ENCODE measurements at places on chromosomes 5 and 9. TPM values are rescaled to one million over a fixed set of nuclear protein-coding genes. Genes with fewer than 3 reads are reported as not detected.
A peak's percentile ranks its signal among the peaks of the same experiment; 100 is the strongest.

DNA sequence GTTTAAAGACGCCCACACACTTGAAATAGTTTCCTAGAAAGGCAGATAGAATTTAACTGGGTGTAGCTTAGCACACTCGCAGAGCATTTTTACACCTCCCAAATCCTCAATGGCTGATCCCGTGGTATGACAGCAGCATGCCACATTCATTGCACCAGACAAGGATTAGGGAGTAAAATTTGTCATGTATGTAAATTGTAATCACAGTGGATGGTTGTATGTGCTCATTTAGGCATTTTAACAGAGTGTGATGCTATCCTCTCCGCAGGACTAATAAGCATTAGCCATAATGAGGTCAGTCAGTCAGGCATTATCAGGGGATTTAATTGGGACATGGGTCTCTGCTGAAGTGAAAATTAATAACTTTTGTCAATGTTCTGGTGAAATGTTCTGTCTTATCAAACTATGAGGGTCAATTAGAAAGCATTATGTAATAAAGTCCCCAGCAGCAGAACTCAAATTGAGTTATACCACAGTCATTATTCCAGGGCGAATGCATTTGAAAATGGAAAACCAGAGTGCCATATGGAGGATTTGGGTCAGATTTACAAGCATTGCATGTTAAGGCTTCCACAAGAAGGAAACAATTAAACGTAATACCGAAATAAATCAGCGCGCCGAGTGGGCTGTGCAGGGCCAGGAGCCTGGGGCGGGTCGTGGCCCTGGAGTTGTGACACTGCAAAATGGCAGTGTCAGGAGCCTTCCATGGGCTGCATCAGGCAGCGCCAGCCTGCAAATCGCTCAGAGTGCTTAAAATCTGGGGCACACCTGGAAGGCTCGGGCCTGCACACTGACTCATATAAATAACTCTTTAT is 602.2 kb downstream of the BNC2 start:
- no peak for DNase-seq

The OTULINL gene
- total RNA-seq, result 0.80 TPM

DNA sequence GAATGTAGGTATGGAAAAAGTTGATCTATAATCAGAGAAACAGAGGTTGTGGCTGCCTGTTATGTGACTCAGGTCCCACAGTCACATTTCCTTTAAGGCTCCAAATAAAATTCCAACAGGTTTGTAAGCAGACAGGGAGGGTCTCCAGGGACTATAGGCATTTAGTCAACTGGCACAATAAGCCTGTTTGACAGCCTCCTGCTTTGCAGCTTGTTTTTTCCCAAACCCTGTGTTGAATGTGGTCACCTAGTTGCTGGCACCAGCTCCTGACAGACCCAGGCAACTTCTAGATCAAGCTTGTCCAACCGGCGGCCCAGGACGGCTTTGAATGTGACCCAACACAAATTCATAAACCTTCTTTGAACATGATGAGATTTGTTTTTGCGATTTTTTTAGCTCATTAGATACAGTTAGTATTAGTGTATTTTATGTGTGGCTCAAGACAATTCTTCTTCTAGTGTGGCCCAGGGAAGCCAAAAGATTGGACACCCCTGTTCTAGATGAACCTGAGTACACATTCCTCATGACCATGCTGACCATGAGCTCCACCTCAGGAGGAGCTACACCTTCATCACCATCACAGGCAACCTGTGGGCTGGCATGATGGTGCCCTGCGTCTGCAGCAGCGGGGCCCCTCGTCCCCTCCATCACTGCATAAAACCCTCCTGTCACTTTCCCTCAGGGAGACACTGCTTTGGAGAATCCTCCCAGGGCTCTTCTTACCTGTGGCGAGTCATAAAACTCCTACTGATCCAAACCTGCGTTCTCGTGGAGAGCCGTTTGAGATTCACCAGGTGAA is 15.7 kb upstream of the GRHPR start:
- no peak for DNase-seq

The ZNF618 gene
- 2.5 TPM for total RNA-seq

DNA sequence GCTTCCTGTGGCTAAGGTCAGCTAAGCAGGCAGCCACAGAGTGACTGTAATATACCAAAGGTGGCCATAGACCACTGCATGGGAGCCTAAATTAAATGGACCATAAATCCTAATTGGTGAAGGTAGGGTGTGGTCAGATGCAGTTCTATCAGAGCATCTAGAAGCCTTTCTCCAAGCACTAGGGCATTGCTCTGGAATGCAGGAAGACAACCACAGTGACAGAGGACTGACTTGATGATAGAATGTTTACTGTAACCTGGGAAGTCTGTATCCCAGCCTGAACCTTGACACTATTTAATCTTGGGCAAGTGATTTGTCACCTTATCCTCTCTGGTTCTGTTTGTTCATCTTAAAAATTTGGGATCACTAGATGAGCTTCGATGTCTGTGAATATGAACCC is 2.3 kb downstream of the FBXO38 start:
- DNase-seq, result no peak

The HTR4 gene
- not detected for total RNA-seq

GRCh38 chr9:136079916-136080246 is 15.2 kb downstream of the NACC2 start:
- DNase-seq, result no peak

- peak; percentile 34 for DNase-seq
Observed at GRCh38 chr9:127388037-127388855, 8.7 kb upstream of the SLC2A8 start.

DNA sequence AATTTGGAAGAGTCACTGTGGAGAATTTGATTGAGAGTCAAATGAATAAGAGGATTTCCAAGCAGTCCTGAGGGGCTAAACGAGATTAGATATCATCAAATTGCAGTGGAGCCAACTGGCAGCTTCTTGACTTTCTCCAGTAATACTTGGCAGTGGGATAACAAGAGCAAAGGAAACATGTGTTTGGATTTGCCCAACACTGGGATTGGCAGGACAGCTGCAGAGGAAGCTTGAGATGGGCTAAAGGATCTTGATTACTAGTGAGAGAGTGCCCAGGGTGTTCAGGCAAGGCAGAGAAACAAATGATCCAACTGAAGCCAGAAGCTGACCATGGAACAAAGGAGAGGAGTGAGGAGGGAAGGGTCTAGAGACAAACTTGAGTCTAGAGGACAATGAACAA is 356.0 kb upstream of the ISL1 start:
- no peak for DNase-seq

DNA sequence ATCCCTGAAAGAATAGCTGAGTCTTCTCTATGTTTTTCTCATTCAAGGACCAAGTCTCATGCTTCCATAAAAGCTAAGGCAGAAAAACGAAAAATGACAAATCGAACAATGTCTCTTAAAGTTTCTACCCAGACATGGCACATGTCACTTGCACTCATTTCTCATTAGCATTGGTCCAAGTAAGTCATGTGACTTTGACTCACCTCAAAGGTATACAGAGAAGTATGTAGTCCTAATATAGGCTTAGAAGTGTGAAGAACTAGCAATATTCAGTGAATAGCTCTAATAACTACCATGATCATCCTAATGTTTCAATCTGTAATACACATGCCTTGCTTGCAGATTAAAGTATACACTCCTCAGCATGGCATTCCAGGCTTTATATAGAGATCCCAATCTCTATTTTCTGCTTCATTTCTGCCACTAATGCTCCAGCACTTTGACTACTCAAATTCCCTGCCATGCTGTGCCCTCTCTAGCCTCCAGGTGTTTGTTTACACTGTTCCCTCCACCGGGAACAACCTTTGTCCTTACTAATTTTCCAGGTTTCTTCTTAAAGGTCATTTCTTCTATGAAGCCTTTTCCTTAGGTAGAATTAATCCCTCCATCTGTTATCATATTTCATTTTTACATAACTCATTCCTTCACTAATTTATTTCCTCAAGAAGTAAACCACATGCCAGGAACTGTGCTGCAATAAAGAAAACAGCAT is 98.9 kb downstream of the CEMIP2 start:
- DNase-seq, result no peak

DNA sequence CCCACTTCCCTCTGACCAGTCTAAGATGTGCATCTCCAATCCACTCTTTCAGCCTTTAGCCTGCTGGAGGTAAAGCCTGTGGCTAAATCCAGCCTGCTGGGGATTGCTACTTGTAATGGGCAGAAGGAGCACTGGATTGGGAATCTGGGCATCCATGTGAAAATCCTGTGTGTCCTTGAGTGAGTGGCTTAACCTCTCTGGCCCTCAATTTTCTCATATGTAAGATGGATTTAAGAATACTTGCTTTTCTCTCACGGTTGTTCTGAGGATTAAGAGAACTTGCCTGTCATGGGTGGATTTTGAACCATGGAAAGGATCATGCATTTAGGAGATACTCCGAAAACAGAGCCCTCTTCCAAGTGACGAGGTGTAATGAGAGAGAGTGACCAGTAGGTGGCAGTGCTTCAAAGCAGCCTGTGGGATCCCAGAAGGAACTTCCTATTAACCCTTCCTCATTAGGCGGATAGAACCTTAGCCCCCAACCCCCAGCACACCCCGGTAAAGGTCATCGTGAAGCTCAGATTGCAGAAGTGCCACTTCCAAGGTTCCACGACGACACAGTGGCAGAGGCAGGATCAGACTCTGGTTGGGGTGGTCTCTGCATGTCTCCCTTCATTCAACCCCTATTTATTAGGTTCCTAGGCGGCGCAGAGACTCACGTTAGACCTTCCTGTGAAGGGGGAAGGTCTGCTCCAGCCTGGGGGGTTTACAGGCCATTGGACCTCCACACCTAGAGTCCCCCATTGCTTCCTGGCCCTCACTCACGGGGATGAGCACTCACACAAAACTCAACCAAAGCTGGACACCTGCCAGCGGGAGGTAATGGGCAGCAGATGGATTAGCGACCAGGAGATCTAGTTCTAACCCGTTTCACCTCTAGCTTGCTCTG is 68.7 kb upstream of the ZNF618 start:
- DNase-seq, result peak; percentile 58

GRCh38 chr9:81370650-81371049 is 318.7 kb downstream of the TLE1 start:
- DNase-seq, result no peak

DNA sequence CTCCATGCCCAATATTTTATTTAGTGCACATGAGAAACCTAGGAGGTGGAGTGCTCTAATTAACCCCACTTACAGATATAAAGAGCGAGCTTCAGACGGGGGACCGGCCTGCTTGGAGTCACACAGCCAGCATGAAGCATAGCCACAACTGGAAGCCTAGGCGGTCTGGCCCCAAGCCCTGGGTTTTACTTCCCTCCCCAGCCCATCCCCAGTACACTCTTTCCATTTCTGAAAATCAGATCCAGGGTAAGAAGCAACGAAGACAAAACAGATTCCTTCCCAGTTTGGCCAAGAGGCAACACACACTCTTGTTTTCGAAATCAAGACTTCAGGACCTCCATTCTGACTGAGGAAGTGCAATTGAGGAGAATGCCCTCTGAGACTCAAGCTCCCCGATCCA is 27.1 kb downstream of the KCNMB1 start:
- no peak for DNase-seq

DNA sequence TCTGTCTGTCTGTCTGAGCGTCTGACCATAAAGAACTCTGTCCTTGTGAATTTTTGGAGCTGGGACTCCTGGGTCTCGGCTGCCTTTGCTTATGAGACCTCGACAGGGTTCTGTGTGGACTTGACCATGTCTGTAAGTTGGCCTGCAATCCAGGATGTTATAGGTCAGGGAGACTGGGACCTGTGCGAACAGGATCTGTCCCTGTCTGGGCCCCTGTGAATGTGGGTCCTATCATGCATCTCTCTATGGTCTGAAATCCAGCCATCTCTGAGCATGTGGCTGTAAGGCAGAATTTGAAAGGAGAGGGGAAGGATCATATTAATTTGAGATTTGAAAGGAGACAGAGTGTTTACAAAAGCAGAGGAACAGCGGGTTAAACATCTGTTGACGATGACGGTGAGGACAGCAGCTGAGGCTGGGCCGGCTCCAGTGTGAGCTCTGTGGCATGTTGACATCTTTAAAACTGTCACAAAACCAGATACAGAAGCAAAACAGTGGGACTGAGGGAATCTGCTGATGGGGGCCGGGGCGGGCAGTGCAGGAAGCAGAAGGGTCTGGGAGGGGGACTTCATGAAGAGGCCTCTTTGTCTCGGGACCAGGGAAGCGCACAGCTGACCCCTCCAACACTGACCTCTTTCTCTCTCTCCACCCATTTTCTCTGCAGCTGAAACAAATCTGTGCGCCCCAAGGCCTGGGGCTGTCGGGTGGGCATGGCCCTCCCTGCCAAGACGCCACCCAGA is 19.1 kb upstream of the MVB12B start:
- no peak for DNase-seq

- no peak for DNase-seq
Observed at GRCh38 chr5:107485184-107485583, 185.6 kb downstream of the EFNA5 start.

DNA sequence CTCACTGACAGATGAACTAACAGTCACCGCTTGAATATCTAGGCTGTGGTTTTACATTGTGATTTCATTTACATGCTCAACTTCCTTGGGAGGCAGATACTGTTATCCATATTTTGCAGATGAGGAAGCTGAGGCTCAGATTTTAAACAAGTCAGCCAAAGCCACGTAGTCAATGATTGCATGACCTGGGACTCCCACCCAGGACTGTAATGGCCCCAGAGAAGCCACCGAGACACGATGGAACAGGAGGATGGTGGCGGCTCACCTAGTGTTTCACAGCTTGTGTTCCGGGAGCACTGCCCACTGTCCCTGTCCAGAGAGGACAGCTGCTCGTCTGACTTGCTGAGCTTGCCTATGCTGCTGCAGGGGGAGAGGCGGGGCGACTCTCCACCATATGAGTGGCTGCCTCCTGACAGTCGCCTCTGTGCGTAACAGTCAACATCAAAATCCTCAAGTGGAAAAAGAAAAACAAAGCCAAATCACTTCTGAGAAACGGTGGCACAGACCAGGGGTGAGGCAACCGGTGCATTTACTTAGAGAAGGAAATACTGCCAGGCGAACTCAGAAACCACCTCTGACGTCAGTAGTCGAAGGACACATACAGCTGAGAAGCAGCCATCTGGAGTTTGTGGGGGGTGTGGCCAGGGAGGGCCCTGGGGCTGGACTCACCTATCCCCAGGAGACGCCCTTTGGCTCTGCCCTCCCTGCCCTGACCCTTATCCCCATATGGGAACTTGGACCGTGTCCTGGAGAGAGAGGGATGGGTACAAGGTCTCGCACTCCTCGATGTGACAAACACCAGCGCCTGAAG is 82.5 kb downstream of the PRRT1B start:
- DNase-seq, result peak; percentile 84

The C9orf50 gene
- total RNA-seq, result not detected

- no peak for DNase-seq
Observed at GRCh38 chr9:21967169-21967568, 27.0 kb downstream of the CDKN2A start.

GRCh38 chr9:15909297-15909696 is 356.5 kb downstream of the CCDC171 start:
- no peak for DNase-seq

The CACNA1B gene
- total RNA-seq, result 0.15 TPM

DNA sequence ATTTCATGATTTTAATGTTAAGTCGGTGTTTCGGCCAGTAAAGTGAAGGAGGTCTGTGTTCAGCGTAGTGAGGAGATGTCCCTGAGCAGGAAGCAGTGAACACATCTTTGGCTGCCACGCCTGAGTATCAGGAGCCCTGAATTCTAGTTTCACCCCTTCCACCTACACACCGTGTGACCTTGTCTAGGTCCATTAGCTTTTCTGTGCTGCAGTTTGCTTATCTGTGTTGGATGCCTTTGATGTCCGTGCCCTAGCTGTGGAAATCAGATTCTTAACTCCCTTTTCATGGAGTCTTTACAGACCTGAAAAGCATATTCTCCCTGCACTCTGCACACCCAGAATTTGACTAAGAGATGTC is 601 bp downstream of the FBXO38 start:
- no peak for DNase-seq

Measured in B cell (primary cell).